Fibroblast of lung (primary cell): ENCODE measurements at places on chromosomes 2 and 18. TPM values are rescaled to one million over a fixed set of nuclear protein-coding genes. Genes with fewer than 3 reads are reported as not detected.

- DNase-seq = no peak
- H3K27ac ChIP-seq = no peak overlapping the region
- no peaks in the 10 kb centered on the region for H3K27me3 ChIP-seq
- no peaks in the 10 kb centered on the region for H3K36me3 ChIP-seq
- H3K4me3 ChIP-seq = no peak overlapping the region
Measured at GRCh38 chr2:58081000-58081399, 34.4 kb downstream of the VRK2 start.

DNA sequence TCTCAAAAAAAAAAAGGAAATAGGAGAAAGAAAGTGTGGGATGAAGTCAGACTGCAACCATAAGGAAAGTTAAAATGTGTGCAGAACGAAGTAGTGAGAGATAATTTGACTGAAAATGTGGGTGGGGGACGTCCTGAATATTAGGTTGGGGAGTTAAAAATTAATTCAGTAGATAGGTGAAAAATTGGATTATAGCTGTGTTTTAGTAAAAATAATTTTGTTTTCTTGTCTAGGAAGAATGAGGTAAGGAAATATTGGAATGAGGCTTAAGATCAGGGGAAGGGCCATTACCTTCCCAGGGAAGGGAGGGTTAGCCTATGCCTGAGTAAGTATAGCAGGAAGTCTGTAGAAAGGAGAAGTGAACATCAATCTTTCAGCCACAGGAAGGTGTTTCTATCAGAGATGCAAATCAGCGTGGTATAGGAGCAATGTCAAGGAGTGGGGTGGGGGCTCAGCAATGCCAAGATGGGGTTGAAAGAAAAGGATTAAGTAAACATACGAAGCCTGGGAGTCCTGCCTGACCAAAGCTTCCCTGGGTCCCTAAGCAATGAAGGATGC, 250.9 kb downstream of the PIEZO2 start:
- no peak overlapping the region for H3K4me3 ChIP-seq
- no peaks in the 10 kb centered on the region for H3K27me3 ChIP-seq
- H3K27ac ChIP-seq = no peak overlapping the region
- no peaks in the 10 kb centered on the region for H3K4me1 ChIP-seq
- DNase-seq = no peak

AQP12B gene
- total RNA-seq = not detected in 2 replicates

DNA sequence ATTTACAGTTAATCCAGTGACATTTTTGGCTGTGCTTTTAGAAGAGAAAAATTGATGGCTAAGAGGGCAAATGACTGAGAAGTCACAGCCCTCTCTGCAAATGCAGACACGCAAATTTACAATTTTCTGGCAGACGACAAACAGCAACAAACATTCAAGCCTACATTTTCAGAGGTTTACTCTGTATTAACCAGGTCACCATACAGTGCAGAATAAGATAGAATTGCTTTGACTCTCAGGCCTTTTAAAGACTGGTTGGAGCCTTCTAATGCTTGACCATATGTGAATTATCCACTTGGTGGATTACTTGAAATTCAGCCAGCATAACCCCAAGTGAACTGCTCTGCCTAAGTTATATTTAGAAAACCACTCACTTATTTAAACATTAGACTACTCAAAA, 280.9 kb upstream of the STON1 start:
- DNase-seq = peak; percentile 72
- peak overlapping the region; percentile 83 for H3K27ac ChIP-seq
- H3K36me3 ChIP-seq = no peaks in the 10 kb centered on the region
- no peaks in the 10 kb centered on the region for H3K27me3 ChIP-seq
- H3K4me3 ChIP-seq = peak overlapping the region; percentile 19
- peaks cover 24% of the 10 kb centered on the region for H3K4me1 ChIP-seq

GRCh38 chr2:84924173-84925106, 19.0 kb downstream of the TMSB10 start:
- DNase-seq = peak; percentile 68
- no peaks in the 10 kb centered on the region for H3K27me3 ChIP-seq

GRCh38 chr2:190432567-190433231, 24.5 kb downstream of the MFSD6 start:
- no peaks in the 10 kb centered on the region for H3K4me1 ChIP-seq
- no peak overlapping the region for H3K27ac ChIP-seq
- H3K4me3 ChIP-seq = no peak overlapping the region
- no peaks in the 10 kb centered on the region for H3K36me3 ChIP-seq
- no peak for DNase-seq
- no peaks in the 10 kb centered on the region for H3K27me3 ChIP-seq

GRCh38 chr2:72134997-72135800, 12.5 kb downstream of the CYP26B1 start:
- no peak overlapping the region for H3K4me3 ChIP-seq
- no peaks in the 10 kb centered on the region for H3K4me1 ChIP-seq
- no peak overlapping the region for H3K27ac ChIP-seq
- no peaks in the 10 kb centered on the region for H3K36me3 ChIP-seq
- no peak for DNase-seq

GRCh38 chr2:100214265-100214971, 72.0 kb upstream of the AFF3 start:
- DNase-seq = no peak
- H3K36me3 ChIP-seq = no peaks in the 10 kb centered on the region
- H3K27me3 ChIP-seq = peaks cover 2% of the 10 kb centered on the region
- no peak overlapping the region for H3K27ac ChIP-seq
